DND-41 (cell line): ENCODE measurements at places on chromosomes 5 and 9.

- H3K4me3 ChIP-seq = no peak overlapping the region
- no peaks in the 10 kb centered on the region for H3K4me1 ChIP-seq
- H3K36me3 ChIP-seq = no peaks in the 10 kb centered on the region
- H3K27me3 ChIP-seq = peaks cover 18% of the 10 kb centered on the region
- DNase-seq = no peak
Measured at GRCh38 chr5:38540314-38540713, 16.1 kb downstream of the LIFR start.

GRCh38 chr5:68333649-68334552, 118.3 kb downstream of the PIK3R1 start:
- H3K4me3 ChIP-seq = no peak overlapping the region
- no peaks in the 10 kb centered on the region for H3K4me1 ChIP-seq
- H3K36me3 ChIP-seq = no peaks in the 10 kb centered on the region
- H3K27ac ChIP-seq = no peak overlapping the region
- DNase-seq = no peak

DNA sequence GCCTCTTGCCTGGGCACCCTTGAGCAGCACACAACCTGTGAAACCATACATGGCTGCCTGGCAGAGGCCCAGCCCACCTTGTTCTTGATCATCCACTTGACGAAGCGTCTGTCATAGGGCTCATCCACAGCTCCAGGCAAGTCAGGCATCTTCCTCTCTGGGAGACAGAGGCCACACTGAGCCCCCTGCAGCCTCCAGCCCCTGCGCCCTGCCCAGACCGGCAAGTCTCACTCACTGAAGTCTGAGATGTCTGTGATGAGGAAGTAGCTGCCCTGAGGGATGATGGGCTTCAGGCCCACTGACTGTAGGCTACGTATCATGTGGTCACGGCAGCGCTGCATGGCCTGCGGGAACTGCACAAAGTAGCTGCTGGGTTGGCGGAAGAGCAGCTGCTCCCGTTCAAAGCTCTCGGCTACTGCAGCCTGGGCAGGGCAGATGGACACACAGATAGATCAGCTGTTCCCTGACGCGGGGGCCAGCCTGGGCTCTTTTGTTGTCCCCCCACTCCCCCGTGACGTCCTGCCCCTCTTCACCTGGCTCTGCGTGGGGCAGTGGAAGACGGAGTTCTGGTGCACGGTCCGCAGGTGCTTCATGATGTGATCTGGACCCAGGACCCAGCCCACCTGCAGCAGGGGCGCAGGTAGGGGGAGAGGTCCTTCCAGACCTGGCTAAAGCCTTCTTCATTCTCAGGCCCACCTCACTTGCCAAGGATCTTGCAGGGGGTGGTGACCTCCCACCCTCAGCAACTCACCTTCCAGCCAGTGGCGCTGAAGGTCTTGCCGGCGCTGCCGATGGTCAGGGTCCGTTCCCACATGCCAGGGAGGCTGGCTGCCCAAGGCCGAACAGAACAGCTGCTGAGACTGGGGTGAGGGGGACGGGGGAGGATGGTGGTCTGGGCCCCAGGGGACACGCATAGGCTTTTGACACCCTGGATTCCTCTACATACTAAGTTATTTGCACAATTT, 5.9 kb upstream of the SPOUT1 start:
- peaks cover 1% of the 10 kb centered on the region; the same call in 1 of the 2 replicates for H3K4me1 ChIP-seq
- H3K4me3 ChIP-seq = no peak overlapping the region
- H3K27ac ChIP-seq = no peak overlapping the region
- peaks cover 15% of the 10 kb centered on the region; the same call in 1 of the 2 replicates for H3K36me3 ChIP-seq
- H3K27me3 ChIP-seq = no peaks in the 10 kb centered on the region

DNA sequence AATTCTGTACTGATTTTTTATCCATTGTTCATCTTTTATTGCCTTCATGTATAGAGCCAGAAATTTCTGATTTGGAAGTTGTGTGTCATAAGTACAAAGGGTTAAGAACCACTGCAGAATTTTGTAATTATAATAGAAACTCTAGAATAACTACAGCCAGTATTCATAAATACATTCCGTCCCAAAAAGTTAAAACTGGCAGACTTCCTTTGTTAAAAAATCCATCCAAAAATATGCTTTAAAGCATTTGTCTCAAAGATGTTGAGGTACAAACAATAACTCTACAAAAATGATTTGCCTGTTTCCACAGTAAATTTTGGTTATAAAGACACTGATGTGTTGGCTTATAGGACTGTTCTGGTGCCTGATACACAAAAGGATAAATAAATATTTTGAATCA, 436.6 kb downstream of the DTWD2 start:
- H3K27ac ChIP-seq = no peak overlapping the region
- H3K36me3 ChIP-seq = no peaks in the 10 kb centered on the region
- no peak overlapping the region for H3K4me3 ChIP-seq
- DNase-seq = no peak

GRCh38 chr5:85910335-85910734, 707.4 kb upstream of the COX7C start:
- no peak overlapping the region for H3K4me3 ChIP-seq
- no peaks in the 10 kb centered on the region for H3K27me3 ChIP-seq

GRCh38 chr5:51678330-51678729, 295.1 kb downstream of the ISL1 start:
- DNase-seq = no peak
- H3K4me1 ChIP-seq = no peaks in the 10 kb centered on the region
- H3K27ac ChIP-seq = no peak overlapping the region
- H3K4me3 ChIP-seq = no peak overlapping the region

DNA sequence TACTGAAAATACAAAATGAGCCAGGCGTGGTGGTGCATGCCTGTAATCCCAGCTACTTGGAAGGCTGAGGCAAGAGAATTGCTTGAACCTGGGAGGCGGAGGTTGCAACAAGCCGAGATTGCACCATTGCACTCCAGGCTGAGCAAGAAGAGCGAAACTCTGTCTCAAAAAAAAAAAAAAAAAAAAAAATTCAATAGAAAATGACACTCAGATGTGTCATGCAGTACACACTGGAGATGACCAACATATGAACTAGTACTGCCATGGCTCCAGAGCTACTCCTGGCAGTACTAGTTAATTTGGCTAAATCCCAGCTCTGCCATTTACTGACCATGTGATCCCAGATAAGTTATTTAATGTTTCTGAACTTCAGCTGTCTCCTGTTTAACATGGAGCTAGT, 7.3 kb downstream of the ATOX1 start:
- peaks cover 17% of the 10 kb centered on the region for H3K36me3 ChIP-seq
- no peak overlapping the region for H3K4me3 ChIP-seq
- peaks cover 1% of the 10 kb centered on the region; the same call in 1 of the 2 replicates for H3K4me1 ChIP-seq
- no peaks in the 10 kb centered on the region for H3K27me3 ChIP-seq

- no peaks in the 10 kb centered on the region for H3K36me3 ChIP-seq
- no peak for DNase-seq
- H3K27ac ChIP-seq = no peak overlapping the region
- no peaks in the 10 kb centered on the region for H3K4me1 ChIP-seq
Measured at GRCh38 chr5:73663860-73664240, 37.9 kb downstream of the ARHGEF28 start.

- H3K36me3 ChIP-seq = no peaks in the 10 kb centered on the region
- H3K27ac ChIP-seq = no peak overlapping the region
- H3K4me1 ChIP-seq = no peaks in the 10 kb centered on the region
- DNase-seq = no peak
Measured at GRCh38 chr5:142725231-142726187, 39.6 kb upstream of the FGF1 start.

DNA sequence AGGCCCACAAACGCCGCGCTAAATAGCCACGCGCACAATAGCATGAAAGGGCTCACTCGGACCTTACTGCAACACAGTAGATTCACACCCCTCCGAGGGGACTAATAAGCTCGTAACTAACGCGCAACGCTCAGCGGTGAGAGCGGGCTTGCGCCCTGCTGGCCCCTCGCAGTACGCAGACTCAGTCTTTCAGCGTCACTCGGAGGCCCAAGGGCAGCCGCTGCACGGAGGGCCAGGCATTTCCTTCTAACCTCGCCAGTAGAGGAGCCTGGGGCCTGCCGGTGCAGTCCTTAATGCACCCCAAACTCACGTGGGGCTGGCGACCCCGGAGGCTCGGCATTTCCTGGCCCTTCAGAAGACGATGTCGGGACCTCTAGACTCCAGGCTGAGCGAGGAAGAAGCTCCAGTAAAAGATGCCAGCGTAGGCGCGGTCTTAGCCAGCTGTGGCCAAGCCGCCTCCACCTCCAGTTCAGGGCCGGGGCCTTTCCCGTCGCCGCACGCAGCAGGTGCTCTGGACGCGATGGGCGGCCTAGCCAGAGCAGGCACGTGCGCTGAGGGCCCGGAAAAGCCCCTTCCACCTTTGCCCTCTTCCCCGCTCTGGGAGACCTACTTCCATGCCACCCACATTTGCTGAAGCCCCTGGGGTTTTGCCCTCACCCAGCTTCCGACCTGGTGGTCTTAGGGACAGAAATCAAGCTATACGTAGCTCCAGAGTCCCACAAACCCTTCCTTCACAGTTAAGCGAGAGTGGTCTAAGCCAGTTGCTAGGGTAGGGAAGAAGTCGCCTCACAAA, 38.3 kb upstream of the TIFAB start:
- H3K36me3 ChIP-seq = no peaks in the 10 kb centered on the region
- no peaks in the 10 kb centered on the region for H3K4me1 ChIP-seq
- no peak overlapping the region for H3K27ac ChIP-seq
- no peak overlapping the region for H3K4me3 ChIP-seq
- DNase-seq = no peak

DNA sequence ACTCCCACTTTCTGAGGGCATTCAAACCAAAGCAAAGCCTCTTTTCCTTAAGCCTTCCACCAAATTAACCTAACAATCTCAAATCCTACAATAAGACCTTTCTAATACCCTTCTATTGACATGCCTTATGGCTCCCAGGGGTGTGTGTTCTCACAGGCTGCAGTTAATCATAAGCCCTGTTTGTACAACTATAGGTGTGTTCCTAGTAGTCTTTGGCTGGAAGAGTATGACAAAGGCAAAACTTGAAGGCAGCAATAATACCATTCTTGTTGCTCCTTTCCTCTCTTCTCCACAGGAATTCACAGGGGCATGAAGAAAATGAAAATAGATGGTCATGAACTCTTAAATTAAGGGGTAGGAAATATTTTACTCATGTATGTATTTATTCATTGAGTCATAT, 10.9 kb upstream of the FBXO38 start:
- H3K27me3 ChIP-seq = no peaks in the 10 kb centered on the region
- no peaks in the 10 kb centered on the region for H3K4me1 ChIP-seq
- H3K27ac ChIP-seq = no peak overlapping the region
- H3K36me3 ChIP-seq = no peaks in the 10 kb centered on the region

DNA sequence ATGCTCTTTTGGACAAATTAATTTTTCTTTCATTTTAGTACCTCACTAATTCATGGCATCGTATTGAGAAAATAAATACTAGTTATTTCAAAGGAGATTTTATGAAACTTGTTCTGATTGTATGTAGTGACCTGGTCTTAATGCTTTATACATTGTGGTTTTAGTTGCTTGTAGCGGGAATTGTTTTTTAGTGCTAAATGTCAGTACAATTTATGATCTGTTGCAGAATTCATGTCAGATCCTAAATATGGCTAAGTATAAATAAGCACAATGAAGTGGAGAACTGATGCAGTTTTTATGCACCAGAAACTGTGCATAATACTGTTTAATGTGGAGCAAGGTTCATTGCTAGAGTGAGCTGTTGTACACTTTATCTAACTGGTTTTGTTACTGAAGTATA, 308.8 kb downstream of the PJA2 start:
- H3K4me1 ChIP-seq = no peaks in the 10 kb centered on the region
- no peaks in the 10 kb centered on the region for H3K27me3 ChIP-seq
- no peak overlapping the region for H3K4me3 ChIP-seq
- no peak overlapping the region for H3K27ac ChIP-seq
- no peak for DNase-seq
- no peaks in the 10 kb centered on the region for H3K36me3 ChIP-seq

DNA sequence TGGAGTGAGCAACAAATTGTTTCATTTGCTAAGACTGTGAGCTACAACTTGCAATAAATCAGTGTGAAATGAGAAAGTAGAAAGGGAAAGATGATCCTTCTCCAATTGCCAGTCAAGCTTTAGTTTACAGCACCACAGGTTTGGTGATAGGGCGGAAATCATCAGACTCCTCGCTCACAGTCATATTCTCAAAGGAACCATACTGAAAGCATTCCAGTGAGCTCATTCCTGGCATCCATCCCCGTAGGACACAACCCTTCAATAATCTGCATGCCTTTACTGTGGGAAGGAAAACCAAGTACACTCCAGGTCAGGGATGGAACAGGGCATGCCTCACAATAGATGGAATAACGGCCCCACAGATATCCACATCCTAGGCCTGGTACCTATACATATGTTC, 80.7 kb downstream of the FSTL4 start:
- H3K36me3 ChIP-seq = no peaks in the 10 kb centered on the region
- no peak overlapping the region for H3K4me3 ChIP-seq
- peaks cover 7% of the 10 kb centered on the region for H3K27me3 ChIP-seq
- no peak for DNase-seq

DNA sequence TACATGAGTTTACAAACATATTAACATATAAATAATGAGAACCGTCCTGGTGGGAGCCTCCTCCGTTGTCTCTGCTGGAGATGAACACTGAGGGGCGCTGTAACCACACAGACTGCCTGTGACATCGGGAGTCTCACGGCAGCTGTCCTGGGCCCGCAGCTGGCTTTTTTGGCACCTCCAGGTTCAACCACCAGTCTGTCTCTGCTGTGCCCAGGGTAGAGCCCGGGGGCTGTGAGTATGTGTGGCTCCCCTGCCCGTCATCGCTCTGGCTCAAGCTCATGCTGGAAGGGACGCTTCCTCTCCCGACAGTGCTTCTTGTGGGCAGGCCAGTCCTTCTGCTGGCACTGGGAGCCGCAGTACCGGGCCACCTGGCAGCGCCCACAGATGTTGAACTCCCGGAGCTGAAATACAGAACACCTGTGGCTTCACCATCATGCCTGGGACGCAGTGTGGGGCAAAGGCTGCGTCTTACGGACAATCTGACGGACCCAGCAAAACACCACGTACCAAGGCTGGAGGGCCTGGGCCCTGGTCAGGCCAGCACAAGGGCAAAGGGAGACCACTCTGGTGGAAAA, 3.6 kb upstream of the DPH7 start:
- no peak overlapping the region for H3K27ac ChIP-seq
- H3K27me3 ChIP-seq = no peaks in the 10 kb centered on the region
- H3K4me3 ChIP-seq = no peak overlapping the region
- no peak for DNase-seq
- H3K4me1 ChIP-seq = peaks cover 13% of the 10 kb centered on the region

GRCh38 chr5:66239034-66239433, 94.9 kb downstream of the SREK1 start:
- no peak overlapping the region for H3K27ac ChIP-seq
- H3K36me3 ChIP-seq = no peaks in the 10 kb centered on the region
- H3K4me1 ChIP-seq = no peaks in the 10 kb centered on the region
- H3K4me3 ChIP-seq = no peak overlapping the region
- H3K27me3 ChIP-seq = no peaks in the 10 kb centered on the region
- peak; percentile 12 for DNase-seq

DNA sequence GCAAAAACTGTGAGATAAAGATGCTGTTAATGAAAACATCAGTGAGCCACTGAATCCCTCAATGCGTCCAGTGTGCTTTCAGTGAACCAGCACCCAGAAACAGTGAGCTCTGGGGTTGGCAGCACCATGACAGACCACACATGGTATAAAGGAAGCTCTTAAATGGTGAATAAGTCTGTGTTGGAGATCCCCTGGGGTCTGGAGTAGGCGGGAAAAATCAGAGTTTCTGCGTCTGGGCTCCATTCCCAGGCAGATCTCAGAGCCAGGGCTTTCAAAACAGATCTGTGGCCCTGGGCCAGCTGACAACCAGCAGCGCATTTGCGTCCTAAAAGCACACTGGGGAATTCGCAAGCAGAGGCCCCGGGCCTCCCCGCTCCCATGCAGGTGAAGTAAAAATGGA, 233.5 kb downstream of the FRMD3 start:
- no peaks in the 10 kb centered on the region for H3K27me3 ChIP-seq
- no peak overlapping the region for H3K27ac ChIP-seq
- H3K4me1 ChIP-seq = no peaks in the 10 kb centered on the region

- H3K27ac ChIP-seq = no peak overlapping the region
- no peak overlapping the region for H3K4me3 ChIP-seq
- DNase-seq = no peak
- H3K4me1 ChIP-seq = peaks cover 8% of the 10 kb centered on the region
- no peaks in the 10 kb centered on the region for H3K36me3 ChIP-seq
Measured at GRCh38 chr5:40660751-40661150, 19.0 kb upstream of the PTGER4 start.
